ENCODE measurements at places on chromosomes 6 and 20. TPM values are rescaled to one million over a fixed set of nuclear protein-coding genes. Genes with fewer than 3 reads are reported as not detected.

GRCh38 chr6:99402448-99402847, 8.5 kb upstream of the COQ3 start:
- H3K36me3 ChIP-seq, result peaks cover 41% of the 10 kb centered on the region
- H3K27me3 ChIP-seq, result no peaks in the 10 kb centered on the region
- H3K27ac ChIP-seq, result no peak overlapping the region
- no peak overlapping the region for H3K4me3 ChIP-seq

GRCh38 chr20:36784900-36785299, 11.3 kb upstream of the DSN1 start:
- no peak overlapping the region for H3K27ac ChIP-seq
- H3K27me3 ChIP-seq, result no peaks in the 10 kb centered on the region
- no peaks in the 10 kb centered on the region for H3K36me3 ChIP-seq

GRCh38 chr6:100084316-100084990, 90.4 kb upstream of the MCHR2 start:
- H3K4me3 ChIP-seq, result no peak overlapping the region
- no peaks in the 10 kb centered on the region for H3K36me3 ChIP-seq
- no peaks in the 10 kb centered on the region for H3K27me3 ChIP-seq
- no peak for DNase-seq

DNA sequence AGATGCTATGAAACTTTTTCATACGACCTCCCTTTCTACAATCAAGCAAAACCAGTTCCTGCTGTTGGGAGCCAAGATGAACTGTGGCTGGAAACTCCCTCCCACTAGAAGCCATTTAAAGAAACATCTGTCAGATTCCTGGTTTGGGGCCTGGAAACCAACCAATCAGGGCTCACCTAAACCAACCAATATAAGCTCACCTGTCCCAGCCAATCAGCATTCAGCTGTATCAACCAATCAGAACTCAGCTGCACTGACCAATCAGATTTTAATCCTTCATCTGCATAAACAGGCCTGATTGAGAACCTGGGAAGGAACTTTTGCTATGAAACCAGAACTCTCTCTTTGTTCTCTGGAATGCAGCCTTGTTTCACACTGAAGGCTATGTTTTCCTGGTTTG, 42.4 kb downstream of the SNX14 start:
- peaks cover 6% of the 10 kb centered on the region for H3K4me1 ChIP-seq
- no peaks in the 10 kb centered on the region for H3K27me3 ChIP-seq
- H3K36me3 ChIP-seq, result peaks cover 19% of the 10 kb centered on the region

GRCh38 chr6:28838289-28838633, 85.5 kb downstream of the TRIM27 start:
- DNase-seq, result peak; percentile 71
- H3K4me1 ChIP-seq, result peaks cover 21% of the 10 kb centered on the region
- peak overlapping the region; percentile 86 for H3K27ac ChIP-seq
- H3K4me3 ChIP-seq, result peak overlapping the region; percentile 97
- H3K27me3 ChIP-seq, result peaks cover 36% of the 10 kb centered on the region

DNA sequence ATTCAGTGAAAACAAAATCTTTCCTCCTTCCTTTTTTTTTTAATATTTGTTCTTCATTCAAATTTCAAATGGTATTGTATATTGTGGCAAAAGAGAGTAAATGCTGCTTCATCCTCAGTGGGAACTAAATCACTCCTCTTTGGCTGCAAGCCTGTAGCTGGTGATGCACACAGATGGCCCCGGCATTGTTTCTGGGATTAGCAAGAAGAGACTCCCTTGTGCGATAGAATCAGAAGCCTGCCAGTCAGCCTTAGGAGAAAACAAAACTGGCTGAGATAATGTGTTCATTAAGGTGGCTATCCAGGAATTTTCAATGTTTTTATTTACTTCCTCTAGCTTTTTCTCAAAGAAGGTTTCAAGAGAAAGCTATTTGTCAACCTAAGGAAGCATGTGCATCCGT, 20.7 kb upstream of the ELOVL2 start:
- H3K4me1 ChIP-seq, result no peaks in the 10 kb centered on the region
- no peak for DNase-seq
- no peak overlapping the region for H3K27ac ChIP-seq
- H3K4me3 ChIP-seq, result no peak overlapping the region
- H3K36me3 ChIP-seq, result no peaks in the 10 kb centered on the region
- peaks cover 9% of the 10 kb centered on the region for H3K27me3 ChIP-seq

DNA sequence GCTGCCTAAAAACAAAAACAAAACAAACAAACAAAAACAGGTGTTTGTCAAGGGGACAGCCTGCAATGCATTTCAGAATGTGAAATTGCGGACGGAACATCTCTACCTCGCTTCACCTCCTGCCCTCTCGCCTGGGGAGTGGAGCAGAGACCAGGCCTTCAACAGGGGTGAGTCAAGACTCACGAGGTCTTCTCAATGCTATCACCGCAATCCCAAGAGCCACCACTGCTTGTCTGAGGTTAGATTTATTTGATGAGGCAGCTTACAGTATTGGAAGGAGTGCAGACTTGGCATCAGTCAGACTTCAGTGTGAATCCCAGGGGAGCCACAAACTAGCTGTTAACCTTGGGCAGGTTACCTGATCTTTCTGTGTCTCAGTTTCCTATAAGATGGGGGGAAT, 7.7 kb downstream of the GABRR1 start:
- no peaks in the 10 kb centered on the region for H3K4me1 ChIP-seq
- no peaks in the 10 kb centered on the region for H3K36me3 ChIP-seq
- H3K27me3 ChIP-seq, result peaks cover 17% of the 10 kb centered on the region
- H3K4me3 ChIP-seq, result no peak overlapping the region
- H3K27ac ChIP-seq, result no peak overlapping the region
- DNase-seq, result no peak

DNA sequence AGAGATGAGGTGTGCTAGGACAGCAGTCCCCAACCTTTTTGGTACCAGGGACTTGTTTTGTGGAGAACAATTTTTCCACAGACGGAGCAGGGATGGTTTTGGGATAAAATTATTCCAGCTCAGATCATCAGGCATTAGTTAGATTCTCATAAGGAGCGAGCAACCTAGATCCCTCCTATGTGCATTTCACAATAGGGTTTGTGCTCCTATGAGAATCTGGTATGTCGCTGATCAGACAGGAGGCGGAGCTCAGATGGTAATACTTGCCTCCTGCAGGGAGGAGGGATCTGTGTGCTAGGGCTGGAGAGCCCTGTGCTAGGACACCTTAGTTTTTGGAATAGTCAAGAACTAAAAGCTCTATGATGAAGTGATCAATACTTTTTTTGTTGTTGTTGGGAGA, 2.5 kb downstream of the SMIM13 start:
- peak overlapping the region; percentile 97 for H3K4me3 ChIP-seq
- no peak overlapping the region for H3K27ac ChIP-seq
- DNase-seq, result no peak
- no peaks in the 10 kb centered on the region for H3K27me3 ChIP-seq

DNA sequence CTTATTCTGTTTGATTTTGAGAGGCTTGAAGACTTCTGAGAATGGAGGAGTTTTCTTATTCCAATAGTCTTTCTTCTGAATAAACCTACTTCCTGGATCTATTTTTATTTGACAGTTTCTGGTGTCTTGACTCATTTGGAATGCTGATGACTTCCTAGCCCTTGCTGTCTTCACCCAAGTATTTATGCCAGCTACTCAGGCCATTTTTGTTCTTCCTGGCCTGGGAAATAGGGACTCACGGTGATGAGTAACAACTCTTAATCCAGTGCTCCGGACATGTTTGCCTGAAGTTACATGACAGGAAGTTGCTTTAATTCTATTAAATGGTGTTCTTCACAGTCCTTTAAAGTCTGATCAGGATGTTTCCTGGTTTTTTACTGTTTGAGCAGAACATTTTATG, 272.1 kb upstream of the EYS start:
- H3K36me3 ChIP-seq, result peaks cover 9% of the 10 kb centered on the region
- H3K4me3 ChIP-seq, result no peak overlapping the region
- no peak overlapping the region for H3K27ac ChIP-seq
- DNase-seq, result no peak
- no peaks in the 10 kb centered on the region for H3K27me3 ChIP-seq

DNA sequence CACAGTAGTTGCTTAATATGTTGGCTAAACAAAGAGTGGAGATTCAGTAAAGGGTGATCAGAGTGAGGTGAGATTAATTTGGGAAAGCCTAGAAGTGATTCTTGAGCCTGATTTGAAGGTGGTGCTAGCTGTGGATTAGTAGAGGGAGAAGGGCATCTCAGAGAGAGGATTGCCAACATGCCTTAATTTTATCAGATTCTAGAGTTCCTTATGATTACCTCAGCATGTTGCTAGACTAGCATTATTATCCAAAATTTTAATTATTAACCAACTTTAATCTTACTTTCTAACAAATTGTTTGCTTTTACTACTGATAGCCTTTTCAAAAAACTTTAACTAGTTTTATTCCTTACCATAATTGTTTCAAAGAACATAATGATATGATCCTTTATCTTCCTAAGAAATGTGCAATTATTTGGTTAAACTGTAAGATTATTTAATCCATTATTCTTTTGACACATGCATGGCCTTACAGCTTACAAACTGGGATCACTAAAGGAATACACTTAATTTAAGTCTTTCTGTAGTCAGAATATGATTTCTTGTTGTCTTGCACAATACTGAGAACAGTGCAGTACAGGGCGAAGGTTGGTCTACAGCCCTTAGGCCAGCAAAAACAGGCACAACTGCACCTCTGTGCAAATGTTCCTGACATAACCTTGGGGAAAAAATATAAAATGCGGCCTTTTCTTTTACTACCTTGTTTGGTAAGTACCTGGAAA, 88.9 kb downstream of the SLC16A10 start:
- H3K27ac ChIP-seq, result no peak overlapping the region
- no peaks in the 10 kb centered on the region for H3K4me1 ChIP-seq
- no peak for DNase-seq
- H3K4me3 ChIP-seq, result no peak overlapping the region
- peaks cover 6% of the 10 kb centered on the region for H3K27me3 ChIP-seq
- no peaks in the 10 kb centered on the region for H3K36me3 ChIP-seq

DNA sequence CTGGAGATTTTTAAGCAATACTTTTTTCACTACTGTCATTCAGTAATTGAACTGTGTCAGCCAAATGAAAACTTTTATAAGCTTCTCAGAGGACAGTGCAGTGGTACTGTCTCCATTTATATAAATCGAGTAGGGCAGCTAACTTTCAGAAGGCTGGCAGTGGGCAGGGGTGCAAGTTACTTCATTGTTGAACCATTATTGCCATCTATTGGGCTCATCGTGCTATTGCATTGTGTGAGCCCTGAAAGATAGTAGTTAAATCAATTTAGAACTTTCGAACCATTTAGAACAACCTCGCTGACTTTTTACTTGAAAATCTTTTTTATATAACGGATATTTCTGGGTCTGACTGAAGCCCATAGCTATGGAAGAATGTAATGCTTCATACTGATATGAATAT, 347.8 kb upstream of the PLCB4 start:
- H3K4me3 ChIP-seq, result no peak overlapping the region
- H3K4me1 ChIP-seq, result no peaks in the 10 kb centered on the region
- H3K36me3 ChIP-seq, result no peaks in the 10 kb centered on the region
- no peak overlapping the region for H3K27ac ChIP-seq

- DNase-seq, result no peak
- H3K4me3 ChIP-seq, result no peak overlapping the region
- H3K4me1 ChIP-seq, result no peaks in the 10 kb centered on the region
- no peak overlapping the region for H3K27ac ChIP-seq
Observed at GRCh38 chr6:138215093-138215782, 3.1 kb downstream of the PBOV1 start.

DNA sequence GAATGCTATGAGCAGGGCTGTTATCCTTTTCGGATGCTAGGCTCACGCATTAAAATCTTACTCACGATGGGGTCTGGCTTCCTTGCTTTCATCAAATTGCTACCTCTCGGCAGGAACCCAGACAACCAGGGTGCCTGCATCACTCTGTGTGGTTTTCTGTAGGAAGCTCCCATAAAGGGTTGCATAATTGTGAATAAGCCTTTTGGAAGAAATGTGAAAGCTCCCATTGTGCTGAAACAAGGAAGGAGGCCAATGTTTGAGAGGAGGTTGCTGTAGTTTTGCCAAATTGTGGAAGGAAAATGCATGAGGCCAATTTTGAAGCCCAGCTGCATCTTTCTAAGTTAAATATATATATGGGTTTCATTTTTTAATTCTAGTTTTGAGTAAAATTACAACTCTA, 615.5 kb downstream of the C6orf118 start:
- no peak for DNase-seq
- H3K4me3 ChIP-seq, result no peak overlapping the region
- no peaks in the 10 kb centered on the region for H3K4me1 ChIP-seq
- no peaks in the 10 kb centered on the region for H3K27me3 ChIP-seq
- peaks cover 6% of the 10 kb centered on the region for H3K36me3 ChIP-seq

DNA sequence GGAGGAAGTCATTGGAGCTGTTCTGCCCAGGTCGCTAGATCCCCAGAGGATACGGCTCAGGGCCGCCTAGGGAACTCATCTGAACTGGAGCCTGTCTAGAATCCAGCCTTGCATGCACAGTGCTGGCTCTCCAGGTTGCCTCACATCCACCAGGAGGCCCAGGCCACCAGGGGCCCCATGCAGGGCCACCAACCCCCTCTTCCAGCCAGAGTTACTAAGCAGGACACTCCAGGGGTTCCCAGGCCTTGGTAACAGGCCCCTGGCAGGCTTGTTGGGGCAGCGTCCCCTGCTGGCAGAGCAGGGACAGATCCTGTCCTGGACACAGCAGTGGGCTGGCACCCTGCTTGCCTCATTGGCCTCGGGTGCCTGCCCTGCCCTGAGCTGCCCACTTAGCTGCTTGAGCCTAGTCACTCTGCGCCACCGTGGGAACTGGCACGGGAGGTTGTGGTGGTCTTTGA, 35.3 kb downstream of the EFCAB8 start:
- peaks cover 2% of the 10 kb centered on the region for H3K4me1 ChIP-seq
- no peak overlapping the region for H3K4me3 ChIP-seq
- no peaks in the 10 kb centered on the region for H3K27me3 ChIP-seq
- no peak overlapping the region for H3K27ac ChIP-seq
- H3K36me3 ChIP-seq, result no peaks in the 10 kb centered on the region

- H3K36me3 ChIP-seq, result no peaks in the 10 kb centered on the region
- H3K27me3 ChIP-seq, result no peaks in the 10 kb centered on the region
- H3K4me3 ChIP-seq, result peak overlapping the region; percentile 13
- peaks cover 26% of the 10 kb centered on the region for H3K4me1 ChIP-seq
Observed at GRCh38 chr20:32966382-32966781, 37.9 kb downstream of the SUN5 start.

DNA sequence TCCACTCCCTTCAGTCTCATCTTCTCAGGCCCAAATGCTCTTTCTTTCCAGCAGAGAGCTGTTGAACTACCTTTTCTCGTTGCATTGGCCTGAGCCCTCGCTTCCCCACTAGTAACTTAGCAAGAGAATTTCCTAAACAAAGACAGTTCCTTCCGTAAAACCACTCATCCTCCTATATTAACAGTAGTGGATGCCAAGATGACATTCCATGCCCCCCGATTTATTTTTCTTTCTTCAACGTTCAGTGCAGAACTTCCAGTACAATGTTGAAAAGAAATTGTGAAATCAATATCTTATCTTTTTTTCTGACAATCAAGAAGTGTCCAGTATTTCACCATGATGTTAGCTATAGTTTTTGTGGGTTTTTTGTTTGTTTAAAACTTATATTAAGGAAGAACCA, 45.8 kb downstream of the SOX4 start:
- H3K27me3 ChIP-seq, result peaks cover 9% of the 10 kb centered on the region
- no peak overlapping the region for H3K27ac ChIP-seq
- H3K4me1 ChIP-seq, result no peaks in the 10 kb centered on the region
- no peaks in the 10 kb centered on the region for H3K36me3 ChIP-seq

MUCL3 gene
- not detected for total RNA-seq

APCDD1L gene
- not detected for total RNA-seq

CDH4 gene
- not detected for total RNA-seq

GATA5 gene
- total RNA-seq, result not detected

TRIM31 gene
- total RNA-seq, result not detected

DCDC2 gene
- total RNA-seq, result not detected

ANKEF1 gene
- 4.4 TPM for total RNA-seq
